ENCODE measurements at places on chromosomes 2 and 18. TPM values are rescaled to one million over a fixed set of nuclear protein-coding genes. Genes with fewer than 3 reads are reported as not detected.

DNA sequence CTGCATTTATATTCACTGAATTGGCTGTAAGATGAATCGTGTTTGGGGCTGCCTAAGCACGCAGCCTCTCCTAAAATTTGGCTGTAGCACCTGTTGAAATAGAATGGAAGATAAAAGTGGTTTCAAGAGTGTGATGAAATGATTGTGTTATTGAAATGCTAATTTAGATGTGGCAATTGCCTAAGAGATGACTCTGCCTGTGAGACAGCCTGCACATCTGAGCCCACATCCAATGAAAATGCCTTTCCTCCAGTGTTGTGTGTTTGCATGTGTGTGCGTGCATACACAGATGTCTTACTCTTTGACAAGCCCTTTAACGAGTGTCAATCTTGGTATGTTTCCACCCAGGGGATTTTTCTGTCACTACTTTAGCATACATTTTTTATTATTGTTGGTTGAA lies 346.9 kb downstream of the MEIS1 start:
- DNase-seq: no peak

GRCh38 chr2:233084488-233084887 lies 24.3 kb downstream of the INPP5D start:
- DNase-seq: peak; percentile 36

Gene ALPG
- polyA plus RNA-seq: not detected

DNA sequence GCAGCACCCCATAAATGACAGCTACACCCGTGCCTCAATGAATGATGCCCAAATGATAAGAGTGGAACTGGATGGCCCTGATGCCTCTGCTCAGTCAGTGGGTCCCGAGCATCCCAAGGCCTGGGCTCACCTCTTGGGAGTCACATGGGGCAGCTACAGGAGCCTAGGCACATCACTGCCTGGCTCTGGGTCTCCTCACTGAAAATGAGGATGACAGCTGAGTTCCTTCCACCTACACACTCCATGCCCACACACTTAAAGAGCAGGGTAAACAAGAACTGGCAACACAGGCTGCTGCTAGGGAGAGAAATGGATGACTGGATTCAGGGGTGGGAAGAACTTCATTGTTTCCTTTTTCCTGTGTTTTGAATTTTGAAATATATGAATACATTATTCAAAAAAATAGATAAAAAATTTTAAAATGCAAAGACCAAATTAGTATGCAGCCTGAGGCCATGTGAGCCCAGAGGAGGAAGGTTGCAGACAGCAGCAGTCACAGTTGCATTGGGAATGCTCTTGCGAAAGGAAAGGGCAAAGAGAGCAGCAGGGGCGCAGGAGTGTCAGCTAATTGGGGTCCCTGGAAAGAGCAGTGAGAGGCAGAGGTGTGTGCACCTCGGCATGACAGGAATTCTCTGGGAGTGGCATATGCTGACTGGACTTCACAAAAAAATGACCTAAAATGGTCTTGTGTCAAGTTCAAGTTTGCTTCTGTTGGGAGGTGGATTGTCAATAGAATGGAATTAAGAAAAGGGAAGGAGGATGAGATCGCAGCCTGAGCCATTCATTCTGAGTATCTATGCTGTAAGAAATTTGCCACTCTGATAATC lies 327.1 kb downstream of the CELF4 start:
- DNase-seq: no peak

GRCh38 chr2:103292573-103292972 lies 530.7 kb downstream of the TMEM182 start:
- DNase-seq: no peak

Gene DOCK10
- polyA plus RNA-seq: 1.2 TPM

Gene NEMP2
- 0.93 TPM for polyA plus RNA-seq

DNA sequence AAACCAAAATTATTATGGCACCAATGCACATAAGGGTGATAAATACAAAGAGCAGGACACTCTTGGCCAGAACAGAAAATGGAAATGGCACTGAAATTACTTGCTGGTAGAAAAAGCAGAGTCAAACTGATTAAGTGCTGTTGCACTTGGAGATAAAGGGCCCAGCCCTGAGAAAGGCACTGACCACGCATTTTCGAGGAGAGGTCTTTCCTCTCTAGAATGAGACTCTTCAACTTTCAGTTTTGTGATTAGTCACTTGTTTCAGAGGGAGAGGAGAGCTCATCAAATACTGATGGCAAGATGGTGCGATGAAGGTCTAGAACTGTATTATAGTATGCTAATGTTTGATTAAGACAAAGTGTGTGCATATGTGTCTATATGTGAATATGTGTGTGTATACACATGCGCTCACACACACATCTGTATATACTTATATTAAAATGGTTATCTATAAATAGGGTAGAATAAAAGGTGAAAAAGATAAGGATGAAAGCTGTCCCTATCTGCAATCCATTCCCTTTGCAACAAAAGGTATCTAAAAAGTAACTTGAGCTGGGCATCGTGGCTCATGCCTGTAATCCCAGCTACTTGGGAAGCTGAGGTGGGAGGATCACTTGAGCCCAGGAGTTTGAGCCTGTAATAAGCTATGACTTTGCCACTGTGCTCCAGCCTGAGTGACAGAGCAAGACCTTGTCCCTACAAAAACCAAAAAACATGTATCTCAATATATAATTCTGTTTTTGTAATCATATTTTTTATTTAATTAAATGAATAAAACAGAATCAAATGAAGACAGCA lies 48.8 kb upstream of the ZDBF2 start:
- no peak for DNase-seq

DNA sequence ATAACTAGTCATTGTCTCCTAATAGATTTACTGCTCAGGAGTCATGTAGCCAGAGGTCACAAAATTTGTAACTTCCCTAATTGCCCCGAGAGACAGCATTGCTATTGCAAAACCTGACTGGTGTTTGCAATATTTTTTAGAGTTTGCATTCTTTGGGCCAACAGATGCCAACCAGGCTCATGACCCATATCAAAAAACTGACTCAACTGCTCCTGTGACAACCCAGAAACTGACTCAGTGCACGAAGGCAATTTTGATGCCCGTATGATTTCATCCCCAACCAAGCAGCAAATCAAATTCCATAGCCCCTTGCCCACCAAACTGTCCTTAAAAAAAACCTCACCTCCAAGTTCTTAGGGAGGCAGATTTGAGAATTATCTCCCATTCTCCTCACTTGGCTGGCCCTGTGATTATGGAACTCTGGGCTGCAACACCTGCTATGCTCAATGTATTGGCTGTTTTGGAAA lies 951.3 kb downstream of the TSN start:
- no peak for DNase-seq

- DNase-seq: no peak
These were observed 108.7 kb downstream of the XRCC5 start for GRCh38 chr2:216217904-216218260.

Gene RND3
- polyA plus RNA-seq: 15.1 TPM

Gene REL
- polyA plus RNA-seq: 1.1 TPM

GRCh38 chr18:43596105-43596712 lies 318.9 kb upstream of the SYT4 start:
- no peak for DNase-seq

GRCh38 chr2:45919160-45919650 lies 267.7 kb downstream of the PRKCE start:
- no peak for DNase-seq

GRCh38 chr2:83991992-83992391 lies 467.1 kb downstream of the SUCLG1 start:
- no peak for DNase-seq

GRCh38 chr2:130720528-130720927 lies 8.3 kb upstream of the GPR148 start:
- DNase-seq: no peak

DNA sequence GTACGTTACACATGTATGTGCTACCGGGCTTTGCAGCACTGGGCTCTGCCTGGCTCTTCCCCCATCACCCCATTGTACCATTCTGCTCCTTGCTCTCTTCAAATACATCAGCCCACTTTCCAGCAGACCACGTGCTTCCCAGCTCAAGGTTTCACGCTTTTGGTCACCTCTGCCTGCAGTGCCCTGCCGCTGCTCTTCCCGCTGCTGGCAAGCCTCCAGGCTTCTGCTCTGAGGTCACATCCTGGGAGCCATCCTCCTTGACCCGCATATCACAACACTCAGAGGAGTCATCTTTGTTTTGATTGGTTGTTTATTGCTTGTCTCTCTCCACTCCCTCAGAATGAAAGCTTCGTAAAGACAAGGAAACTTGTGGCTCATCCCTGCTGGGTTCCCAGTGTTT lies 34.1 kb downstream of the KIF5C start:
- no peak for DNase-seq

- no peak for DNase-seq
These were observed 2.2 kb downstream of the DNER start for GRCh38 chr2:229712136-229712535.

Gene MAP2
- polyA plus RNA-seq: 1.6 TPM

DNA sequence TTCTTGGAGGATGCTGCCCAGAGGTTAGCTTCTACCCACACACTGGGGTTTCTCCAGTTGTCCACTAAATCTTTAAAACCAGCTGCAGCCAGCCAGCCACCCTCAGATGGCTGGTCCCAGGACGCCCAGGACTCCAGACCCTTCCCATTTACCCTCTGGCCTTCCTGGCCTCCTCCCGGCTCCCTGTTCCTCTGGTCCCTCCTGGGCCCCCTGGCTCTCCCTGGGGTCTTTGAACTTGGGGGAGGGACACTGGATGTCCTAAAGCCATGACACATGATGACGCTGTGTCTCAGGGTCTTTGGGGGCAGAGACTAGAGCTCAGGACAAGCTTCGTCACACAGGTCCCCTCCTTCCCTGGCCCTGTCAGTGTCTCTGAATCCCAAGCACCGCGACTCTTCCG lies 201.1 kb upstream of the HDAC4 start:
- DNase-seq: no peak

Gene ARL6IP6
- polyA plus RNA-seq: 2.2 TPM

DNA sequence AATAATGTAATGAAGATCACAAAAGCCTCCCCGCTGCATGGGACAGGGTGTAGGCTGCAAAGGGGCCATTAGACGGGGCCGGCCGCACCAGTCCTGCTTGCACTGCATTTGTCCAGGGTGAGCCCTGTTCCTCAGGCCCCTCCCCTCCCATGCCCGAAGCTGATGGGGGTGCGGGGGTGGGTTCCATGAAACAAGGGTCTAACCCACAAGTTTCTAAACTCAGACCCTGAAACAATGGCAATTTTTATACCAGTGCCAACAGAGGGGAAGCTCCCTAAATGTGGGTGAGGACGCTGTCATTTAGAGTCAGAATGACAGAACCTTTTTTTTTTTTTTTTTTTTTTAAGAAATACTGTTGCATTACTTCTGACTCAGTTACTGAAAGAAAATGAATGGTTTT lies 39.7 kb downstream of the HS6ST1 start:
- DNase-seq: no peak

- no peak for DNase-seq
These were observed 4.8 kb downstream of the TNP1 start for GRCh38 chr2:216855079-216855478.

DNA sequence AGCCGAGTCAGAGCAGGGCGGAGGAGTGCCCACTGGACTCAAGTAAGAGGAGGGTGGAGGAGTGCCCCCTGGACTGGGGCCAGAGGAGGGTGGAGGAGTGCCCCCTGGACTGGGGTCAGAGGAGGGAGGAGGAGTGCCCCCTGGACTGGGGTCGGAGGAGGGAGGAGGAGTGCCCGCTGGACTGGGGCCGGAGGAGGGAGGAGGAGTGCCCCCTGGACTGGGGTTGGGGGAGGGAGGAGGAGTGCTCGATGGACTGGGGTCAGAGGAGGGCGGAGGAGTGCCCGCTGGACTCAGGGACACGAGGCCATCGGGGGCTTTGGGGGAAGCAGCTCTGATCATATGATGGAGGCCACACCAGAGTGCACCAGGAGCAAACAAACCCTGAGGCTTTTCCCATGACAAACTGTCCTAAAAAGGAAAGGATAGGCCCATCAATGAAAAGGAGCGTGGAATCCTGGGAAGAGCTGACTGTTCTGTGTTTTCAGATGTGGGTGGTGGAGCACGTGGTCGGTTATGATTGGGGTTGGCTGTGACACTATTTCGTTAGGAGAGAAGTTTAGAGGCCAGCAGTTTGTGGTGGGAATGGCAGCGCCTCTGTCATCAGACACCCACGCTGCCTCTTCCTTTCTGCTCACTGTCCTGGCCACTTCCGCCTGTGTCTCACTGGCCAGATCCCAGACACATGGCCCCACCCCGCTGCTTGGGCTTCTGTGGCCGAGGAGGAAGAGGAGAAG lies 24.5 kb upstream of the HPCAL1 start:
- DNase-seq: no peak

- no peak for DNase-seq
These were observed 435.3 kb downstream of the TGIF1 start for GRCh38 chr18:3885209-3885792.

DNA sequence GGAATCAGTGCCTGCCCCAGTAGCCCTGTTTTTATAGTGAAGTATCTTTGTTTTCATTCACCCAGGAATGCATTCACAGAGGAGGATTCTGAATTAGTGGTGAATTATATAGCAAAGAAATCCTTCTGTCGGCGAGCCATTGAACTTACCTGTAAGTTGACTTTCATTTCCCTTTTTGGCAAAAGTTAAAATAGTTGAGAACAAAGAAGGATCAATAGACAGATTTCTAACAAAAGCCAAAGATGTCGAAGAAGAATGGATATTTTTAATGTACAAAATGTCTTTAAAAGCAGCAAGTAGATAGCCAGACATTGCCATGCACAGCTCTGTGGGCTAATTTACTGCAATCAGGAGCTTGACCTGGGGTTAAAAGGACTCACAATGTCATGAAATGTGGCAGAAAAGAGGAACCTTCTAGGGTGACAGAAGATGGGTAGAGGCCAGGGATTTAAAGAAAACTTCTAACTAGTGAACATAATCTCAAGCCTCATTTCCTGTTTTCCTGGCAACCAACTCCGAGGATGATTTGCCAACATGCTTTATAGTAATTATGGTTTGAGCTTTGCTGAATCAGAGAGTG lies 53.8 kb upstream of the TMEM87B start:
- DNase-seq: no peak

- DNase-seq: no peak
These were observed 90.1 kb downstream of the ACKR3 start for GRCh38 chr2:236659758-236660150.

- DNase-seq: no peak
These were observed 189.0 kb downstream of the BCL11A start for GRCh38 chr2:60364491-60364890.

Gene NOSTRIN
- 5.5 TPM for polyA plus RNA-seq

GRCh38 chr2:85754313-85755095 lies 713 bp downstream of the ATOH8 start:
- no peak for DNase-seq

DNA sequence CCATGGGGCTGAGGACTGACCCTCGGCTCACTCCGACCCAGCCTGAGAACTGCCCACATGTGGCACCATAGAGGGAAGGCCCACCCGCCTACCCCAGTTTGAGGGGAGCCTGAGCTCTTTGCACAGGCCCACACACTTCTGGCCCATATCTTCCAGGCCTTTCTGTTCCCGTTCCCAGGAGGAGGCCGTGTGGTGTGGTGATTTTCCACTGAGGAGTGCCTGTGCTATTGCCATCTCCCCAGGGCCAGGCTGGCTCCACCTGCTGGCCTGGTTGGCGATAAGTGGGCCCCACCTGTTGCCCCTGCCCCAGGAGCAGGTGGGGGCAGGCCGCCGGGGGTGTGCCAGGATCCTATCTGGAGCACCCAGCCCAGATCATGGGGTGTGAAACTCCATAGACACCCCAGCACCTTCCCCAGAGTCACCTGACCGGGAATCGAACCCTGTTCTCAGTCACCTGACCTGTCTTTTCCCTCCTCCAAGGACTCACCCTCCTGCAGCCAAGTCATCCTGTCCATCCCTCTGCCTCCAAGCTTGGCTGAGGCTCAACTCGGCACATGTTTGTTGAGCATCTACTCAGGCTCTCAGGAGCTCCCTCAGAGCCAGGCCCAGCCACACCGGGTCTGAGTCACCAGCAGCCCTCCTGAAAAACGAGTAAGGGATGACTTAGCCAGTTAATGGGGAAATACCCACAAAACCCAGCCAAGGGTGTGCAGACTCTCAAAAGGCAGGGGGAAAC lies 120.1 kb downstream of the CYP26B1 start:
- DNase-seq: peak; percentile 22
